Central memory CD8-positive, alpha-beta T cell (primary cell): ENCODE measurements at places on chromosomes 1 and 21.

GRCh38 chr1:21509351-21510112 lies at the start of gene ALPL:
TSS of gene ALPL (plus strand) at chr1:21509423. CDS start at chr1:21554082, 44,659 bp downstream.
- no peak for DNase-seq

- no peak for DNase-seq
These were observed 30.4 kb upstream of the ZFYVE9 start for GRCh38 chr1:52111492-52111891.

- no peak for DNase-seq
These were observed 85.3 kb upstream of the GPR88 start for GRCh38 chr1:100452641-100453040.

GRCh38 chr1:202225131-202225530 lies 31.5 kb downstream of the LGR6 start:
- no peak for DNase-seq
